Bronchial epithelial cell (primary cell): ENCODE measurements at places on chromosomes 5 and 9.

- no peak for DNase-seq
Observed at GRCh38 chr9:134396258-134396742, 70.0 kb downstream of the RXRA start.

DNA sequence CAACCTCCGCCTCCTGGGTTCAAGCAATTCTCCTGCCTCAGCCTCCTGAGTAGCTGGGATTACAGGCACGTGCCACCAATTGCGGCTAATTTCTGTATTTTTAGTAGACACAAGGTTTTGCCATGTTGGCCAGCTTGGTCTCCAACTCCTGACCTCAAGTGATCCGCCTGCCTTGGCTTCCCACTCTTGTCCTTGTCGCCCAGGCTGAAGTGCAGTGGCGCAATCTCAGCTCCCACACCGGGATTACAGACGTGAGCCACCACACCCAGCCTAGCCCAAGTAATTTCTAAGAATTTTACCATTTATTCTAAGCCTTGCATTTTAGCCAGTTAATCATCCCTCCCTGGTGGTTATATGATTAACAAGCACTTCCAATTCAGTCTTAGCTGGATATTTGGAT lies 11.0 kb downstream of the NAIP start:
- no peak for DNase-seq

- peak; percentile 66 for DNase-seq
Observed at GRCh38 chr5:93274291-93274690, 306.7 kb downstream of the NR2F1-AS1 start.

GRCh38 chr5:113451797-113452196 lies 17.0 kb upstream of the TSSK1B start:
- no peak for DNase-seq

DNA sequence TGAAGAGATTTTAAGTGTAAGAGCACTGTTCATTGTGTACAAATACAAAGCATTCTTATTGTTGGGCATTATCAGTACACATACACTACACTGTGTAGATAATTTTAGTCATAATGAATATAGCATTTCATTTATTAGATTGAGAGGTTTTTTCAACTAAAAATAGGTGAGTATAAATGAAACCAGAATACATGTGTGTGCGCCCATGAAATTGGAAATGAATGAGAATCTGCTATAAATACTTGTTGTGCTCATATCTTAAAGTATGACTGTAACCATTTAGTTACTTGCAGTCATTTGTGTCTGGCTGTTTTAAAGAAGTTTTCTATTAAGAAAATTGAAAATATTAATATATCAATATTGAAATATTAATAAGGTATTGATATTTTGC lies 189.0 kb upstream of the MEF2C start:
- no peak for DNase-seq

- no peak for DNase-seq
Observed at GRCh38 chr5:79850316-79850822, 140.7 kb downstream of the MTX3 start.

DNA sequence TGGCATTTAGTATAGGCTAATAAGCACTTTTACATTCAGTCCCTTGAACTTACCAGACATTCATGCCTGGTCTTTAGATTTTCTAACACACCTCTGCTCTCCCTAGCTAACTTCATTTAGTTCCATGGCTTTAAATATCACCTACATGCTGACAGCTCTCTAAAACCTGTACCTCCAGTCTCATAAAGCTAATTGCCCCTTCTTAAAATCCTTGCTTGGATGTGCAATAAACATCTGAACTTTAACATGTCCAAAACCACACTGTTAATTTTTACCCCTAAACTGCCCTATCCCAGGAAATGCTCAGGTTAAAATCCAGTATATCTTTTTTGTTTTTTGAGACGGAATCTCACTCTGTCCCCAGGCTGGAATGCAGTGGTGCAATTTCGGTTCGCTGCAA lies 139.8 kb downstream of the CPLANE1 start:
- no peak for DNase-seq

- no peak for DNase-seq
Observed at GRCh38 chr5:6497262-6497661, 48.6 kb downstream of the UBE2QL1 start.

GRCh38 chr9:92780206-92780605 lies 15.6 kb upstream of the BICD2 start:
- no peak for DNase-seq

DNA sequence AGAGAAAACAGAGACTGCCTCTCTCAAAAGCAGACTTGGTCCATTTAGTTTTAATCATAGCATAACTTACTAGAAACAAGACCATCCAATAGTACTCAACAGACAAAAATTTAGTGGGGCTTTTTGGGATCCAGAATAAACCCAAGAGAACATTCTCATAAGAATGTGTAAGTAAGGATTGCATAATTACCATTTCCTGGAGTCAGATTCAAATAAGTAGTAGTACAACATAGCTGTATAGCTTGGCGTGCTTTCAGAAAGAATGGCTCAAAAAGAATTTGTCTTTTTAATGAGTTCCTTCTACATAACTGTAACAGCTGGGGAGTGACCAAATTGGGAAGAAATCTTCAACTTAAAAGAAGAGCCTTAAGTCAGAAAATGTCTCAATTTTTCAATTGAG lies 145.4 kb downstream of the DENND1A start:
- peak; percentile 21 for DNase-seq

- DNase-seq: no peak
Observed at GRCh38 chr5:36181774-36182173, 29.9 kb downstream of the SKP2 start.

GRCh38 chr9:106956971-106957370 lies 94.0 kb downstream of the ZNF462 start:
- DNase-seq: peak; percentile 12

DNA sequence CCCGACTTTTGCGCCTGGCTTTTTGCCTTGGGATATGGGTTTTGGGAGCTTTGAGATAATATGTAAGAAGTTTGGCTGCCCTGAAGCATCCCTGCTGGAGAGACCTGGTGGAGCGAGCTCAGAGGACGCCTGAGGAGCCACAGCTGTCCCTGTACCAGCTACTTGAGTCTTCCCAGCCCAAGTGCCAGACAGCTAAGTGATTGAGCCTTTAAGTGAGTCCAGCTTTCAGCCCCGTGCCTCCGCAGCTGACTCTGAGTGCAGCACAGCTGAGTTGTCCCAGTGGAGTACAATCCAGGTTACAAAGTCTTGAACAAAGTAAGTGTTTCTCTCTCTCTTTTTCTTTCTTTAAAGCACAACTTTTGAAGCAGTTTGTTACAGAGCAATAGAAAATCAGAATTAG lies 203.8 kb upstream of the DAP start:
- DNase-seq: no peak

DNA sequence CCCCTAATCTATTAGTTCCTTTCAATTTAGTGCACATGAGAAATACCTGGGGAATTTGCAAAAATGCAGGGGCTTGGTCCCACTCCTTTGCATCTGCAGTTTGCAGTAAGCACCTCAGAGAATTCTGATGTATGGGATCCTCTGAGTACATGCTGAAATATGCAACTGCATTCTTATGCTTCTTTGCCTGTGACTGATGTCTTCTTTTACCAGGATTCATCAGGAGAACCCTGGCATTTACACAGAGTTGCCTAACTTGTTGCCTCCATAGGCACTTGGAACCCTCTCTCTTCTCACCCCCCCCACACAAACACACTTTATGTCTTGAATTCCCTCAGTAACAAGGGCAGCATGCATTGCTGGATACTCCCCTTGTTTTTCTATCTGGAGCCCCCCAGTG lies 173.1 kb downstream of the KDM4C start:
- DNase-seq: peak; percentile 54
